ENCODE measurements at places on chromosomes 5 and 9. TPM values are rescaled to one million over a fixed set of nuclear protein-coding genes. Genes with fewer than 3 reads are reported as not detected.

- no peak for DNase-seq
Measured at GRCh38 chr9:117763314-117763713, 59.1 kb downstream of the TLR4 start.

DNA sequence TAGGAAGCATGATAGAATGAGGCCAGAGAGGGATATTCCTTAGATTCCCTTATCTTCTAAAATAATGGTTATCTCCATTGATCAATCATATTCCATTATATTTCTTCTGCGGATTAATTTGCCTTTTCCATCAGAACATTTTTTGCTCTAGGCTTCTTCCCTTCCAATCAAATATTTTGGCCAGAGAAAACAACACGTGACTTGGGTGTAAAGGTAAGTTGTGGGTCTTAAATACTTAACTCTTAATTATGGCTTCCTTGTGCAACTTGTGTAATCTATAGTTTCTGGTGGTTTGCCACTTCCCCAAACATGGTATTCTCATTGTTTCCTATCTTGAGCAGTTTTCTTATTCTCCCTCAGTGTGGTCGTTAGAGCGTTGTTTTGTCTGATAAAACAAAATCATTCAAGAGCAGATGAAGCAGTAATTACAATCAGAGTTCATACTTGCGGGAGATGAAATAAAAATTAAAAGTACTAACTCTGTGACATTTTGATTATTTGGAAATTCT, 889.3 kb downstream of the MAT2B start:
- no peak for DNase-seq

- no peak for DNase-seq
Measured at GRCh38 chr9:92659601-92660000, 10.3 kb downstream of the IPPK start.

GRCh38 chr5:151499501-151500035, 52.2 kb downstream of the SLC36A1 start:
- DNase-seq: no peak

GRCh38 chr5:149152317-149152746, 11.0 kb downstream of the ABLIM3 start:
- no peak for DNase-seq

- no peak for DNase-seq
Measured at GRCh38 chr5:101675510-101676219, 620.4 kb downstream of the SLCO4C1 start.

DNA sequence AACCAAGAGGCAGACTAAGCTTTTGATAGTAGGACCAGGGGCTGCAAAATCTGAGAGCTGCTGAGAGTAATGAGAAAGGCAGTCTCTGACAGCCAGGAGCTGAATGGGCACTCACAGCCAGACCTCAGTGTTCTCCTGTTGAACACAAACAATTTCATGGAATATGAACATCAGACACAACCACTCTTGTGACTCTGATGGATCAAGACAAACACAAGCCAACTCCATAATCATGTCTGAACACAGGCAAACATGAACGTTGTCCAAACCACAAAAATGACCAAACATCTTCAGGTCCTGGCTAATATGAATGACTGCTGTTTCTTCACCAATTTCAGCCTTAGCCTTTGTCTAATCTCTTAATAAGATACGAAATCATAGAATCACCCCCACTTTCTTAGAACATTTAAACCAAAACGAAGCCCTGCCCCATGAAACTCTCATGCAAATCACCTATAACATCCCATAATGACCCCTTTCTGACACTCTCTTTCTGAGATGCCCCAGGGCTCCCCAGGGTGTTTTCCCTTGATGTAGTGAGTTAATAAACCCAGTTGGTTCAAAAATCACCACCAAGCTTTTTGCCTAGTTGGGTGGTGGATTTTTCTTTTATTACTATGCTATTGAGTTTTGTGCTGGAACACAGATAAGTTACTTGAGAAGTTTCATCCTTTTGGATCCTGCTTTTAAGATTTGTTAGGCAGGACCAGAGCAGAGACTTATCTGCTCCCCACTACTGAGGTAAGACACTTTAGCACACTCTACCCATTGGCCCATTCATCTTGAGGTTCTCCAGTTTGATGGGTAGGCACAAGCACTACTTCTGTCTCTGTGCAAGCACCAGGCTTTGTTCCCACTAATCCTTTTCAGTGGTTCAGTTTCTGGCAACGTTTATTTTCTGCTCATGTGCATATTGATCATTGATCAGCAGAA, 5.9 kb upstream of the ERAP2 start:
- DNase-seq: no peak

- no peak for DNase-seq
Measured at GRCh38 chr9:93028448-93029006, 30.0 kb upstream of the SUSD3 start.

- no peak for DNase-seq
Measured at GRCh38 chr5:164651546-164652275, 1146.3 kb downstream of the MAT2B start.

DNA sequence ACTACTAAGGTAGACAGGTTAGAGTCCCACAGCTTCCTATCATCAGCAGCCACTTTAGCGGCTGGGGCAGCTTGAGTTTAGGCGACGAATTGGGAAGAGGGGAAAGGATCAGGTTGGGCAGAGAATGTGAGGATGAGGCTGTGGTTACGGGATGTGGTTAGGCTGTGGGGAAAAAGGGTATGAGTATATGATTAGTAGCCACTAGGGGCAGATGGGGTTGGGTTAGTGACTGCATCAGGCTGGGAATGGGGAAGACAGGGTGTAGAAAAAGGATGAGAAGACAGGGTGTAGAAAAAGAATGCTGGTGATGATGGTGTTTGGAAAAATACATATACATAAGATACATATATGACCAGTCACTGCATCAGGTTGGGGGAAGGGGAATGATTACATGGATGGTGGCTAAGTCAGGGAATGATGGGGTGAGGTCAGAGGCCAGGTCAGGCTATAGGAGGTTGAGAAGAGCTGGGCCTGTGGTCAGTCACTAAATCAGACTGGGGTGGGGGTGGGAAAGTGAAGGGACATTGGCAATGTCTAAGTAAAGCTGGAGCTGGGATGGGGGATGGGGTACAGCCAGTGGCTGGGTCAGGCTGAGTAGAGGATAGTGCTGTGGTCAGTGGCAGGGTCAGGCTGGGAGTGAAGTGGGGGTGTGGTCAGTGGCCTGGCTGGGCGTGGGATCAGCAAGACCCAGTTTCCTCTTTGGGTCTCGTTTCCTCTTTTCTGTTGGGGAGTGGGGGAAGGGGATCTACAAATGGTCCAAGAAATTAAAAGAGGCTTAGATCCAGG, 2.1 kb downstream of the TLN1 start:
- no peak for DNase-seq

DNA sequence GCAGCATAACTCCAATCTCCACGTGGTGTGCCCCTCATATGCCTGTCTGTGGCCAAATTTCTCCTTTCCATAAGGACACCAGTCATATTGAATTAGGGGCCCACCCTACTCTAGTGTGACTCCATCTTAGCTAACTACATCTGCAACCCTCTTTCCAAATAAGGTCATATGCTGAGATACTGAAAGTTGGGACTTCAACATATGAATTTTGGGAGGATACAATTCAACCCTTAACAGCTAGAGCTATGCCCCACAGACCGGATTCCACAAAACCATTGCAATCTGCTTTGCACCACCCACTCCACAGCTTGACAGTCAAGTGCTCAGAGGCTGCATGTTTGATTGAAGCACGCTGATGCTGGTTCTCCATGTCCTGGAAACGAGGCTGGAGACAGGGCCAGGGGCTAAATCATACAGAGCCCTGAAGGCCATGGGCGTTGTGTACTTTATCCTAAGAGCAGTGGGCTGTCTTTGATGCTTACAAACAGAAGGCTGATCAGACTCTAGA, 122.8 kb downstream of the MTX3 start:
- no peak for DNase-seq

- DNase-seq: no peak
Measured at GRCh38 chr5:73193592-73193991, 20.6 kb downstream of the TMEM174 start.

DNA sequence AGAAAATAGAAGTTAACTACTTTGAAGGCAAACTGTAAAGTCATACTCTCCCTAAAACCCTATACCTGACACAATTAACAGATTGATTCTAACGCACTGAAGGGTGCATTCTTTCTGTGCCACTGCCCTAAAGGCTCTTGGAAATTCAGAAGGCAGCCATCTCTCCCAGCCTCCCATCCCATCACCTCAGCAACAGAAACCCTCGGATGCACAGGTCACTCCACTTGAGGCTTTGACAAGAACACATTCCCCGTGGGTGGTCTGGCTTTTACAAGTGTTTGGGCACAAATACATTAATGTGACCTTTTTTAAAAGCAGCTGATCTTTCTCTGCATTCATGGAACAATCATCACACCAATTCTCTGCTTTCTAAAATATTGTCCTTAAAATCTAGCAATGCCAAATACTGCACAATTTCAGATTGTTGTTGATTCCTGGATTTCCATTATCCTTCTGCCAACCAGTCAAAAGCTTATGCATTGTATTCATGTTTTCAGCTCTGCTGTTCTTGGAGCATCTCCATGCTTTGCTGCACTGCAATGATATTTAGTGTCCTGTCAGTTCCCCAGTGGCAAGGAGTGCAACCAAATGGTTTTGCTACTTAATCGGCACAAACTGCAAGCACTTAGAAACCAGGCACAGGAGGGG, 175.6 kb downstream of the TMEM161B start:
- no peak for DNase-seq

GRCh38 chr9:105912863-105913516, 218.6 kb downstream of the TMEM38B start:
- DNase-seq: no peak

DNA sequence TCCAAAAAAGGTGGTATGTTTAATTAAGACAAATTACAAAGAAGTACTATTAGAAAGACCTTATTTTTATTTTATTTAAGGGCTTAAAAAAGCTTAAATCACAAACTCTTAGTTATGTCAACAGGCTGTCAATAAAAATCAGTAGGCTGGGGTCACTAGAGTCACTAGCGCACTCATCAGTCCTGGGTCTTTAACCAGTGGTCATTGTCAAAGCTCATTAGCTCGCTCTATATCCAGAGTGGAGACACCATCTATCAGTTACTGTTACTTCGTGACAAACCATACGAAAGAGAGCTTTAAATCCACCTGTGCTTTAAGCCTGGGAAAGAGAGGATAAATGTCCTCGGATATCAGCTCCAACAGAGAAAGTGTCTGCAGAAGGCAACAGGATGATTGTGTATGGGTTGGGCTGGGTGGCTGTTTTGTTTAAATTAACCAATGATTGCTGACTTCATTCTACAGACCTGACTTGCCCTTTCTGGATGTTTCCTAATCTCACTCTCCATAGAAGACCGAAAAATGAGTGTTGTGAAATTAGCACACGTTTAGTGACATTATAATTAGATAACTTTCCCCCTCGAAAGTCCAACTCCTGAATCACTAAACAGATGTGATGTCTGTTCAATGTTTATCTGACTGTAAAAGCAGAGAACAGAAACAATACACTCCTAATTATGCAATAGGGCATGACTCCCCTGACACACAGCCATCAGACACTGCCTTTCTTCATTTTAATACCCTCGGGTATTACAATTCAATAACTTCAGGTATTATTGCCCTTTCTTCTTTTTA, 123.6 kb upstream of the TNPO1 start:
- DNase-seq: no peak

GRCh38 chr9:126722922-126723806, 81.7 kb upstream of the ZBTB43 start:
- no peak for DNase-seq

GRCh38 chr5:72347801-72348308, 27.7 kb downstream of the PTCD2 start:
- no peak for DNase-seq

DNA sequence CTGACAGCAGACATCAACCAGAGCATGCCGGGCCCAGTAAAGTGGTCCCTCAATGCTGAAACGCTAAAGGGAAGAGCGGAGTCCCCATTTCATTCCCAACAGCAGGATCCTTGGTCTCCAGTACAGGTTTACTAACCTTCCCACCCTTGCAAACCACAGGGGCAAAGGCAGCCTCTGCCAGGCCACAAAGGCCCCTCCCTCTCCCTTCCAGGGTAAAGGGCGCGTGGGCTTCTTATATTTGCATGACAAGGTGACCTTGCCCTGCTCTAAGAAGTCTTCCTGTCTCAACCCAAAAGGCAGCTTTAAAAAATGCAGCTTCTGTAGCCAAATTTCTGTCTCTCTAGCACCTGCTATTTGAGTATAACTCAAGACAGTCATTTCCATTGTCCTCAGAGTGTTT, 131.5 kb upstream of the PTCH1 start:
- no peak for DNase-seq

GRCh38 chr5:155689406-155689805, 637.6 kb upstream of the SGCD start:
- DNase-seq: no peak

GRCh38 chr9:128388150-128388549, 17.0 kb downstream of the URM1 start:
- DNase-seq: no peak

GRCh38 chr5:170420806-170421412, 31.7 kb upstream of the KCNMB1 start:
- peak; percentile 60 for DNase-seq

CDH12 gene
- 1.3 TPM for polyA plus RNA-seq
